ENCODE measurements at places on chromosomes 4 and X.
A peak's percentile ranks its signal among the peaks of the same experiment; 100 is the strongest.

DNA sequence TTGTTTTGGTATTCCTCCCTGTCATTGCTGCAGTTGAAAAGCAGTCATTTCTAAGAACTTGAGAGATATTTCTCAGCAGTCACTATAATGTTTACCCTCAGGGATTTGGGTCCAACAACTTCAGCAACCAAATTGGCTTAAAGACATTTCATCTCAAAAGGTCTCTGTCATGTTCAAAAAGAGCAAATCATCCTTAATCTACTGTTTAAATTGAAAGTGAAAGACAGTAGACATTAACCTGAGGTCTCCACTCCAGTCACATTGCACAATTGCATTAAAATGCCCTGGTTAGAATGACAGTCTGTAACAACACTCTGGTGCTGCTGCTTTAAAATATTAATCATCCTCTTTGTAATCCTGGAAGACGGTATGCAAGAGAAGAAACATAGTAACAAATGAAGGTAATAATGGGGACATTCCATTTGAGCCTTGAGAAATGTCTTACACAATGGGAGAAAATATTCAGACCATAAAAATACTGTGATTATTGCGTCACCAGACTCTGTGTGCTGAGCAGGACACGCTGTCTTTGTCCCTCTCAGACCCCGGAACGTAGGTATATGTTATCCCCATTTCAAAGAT is 90.2 kb upstream of the UNC5C start:
- H3K27me3 ChIP-seq = no peaks in the 10 kb centered on the region
- H3K4me1 ChIP-seq = no peaks in the 10 kb centered on the region
- no peaks in the 10 kb centered on the region for H3K36me3 ChIP-seq
- no peak for DNase-seq

GRCh38 chr4:123415977-123416376 is 19.4 kb downstream of the SPRY1 start:
- H3K4me3 ChIP-seq = peak overlapping the region; percentile 9
- peak overlapping the region; percentile 93 for H3K27ac ChIP-seq
- DNase-seq = peak; percentile 68
- peaks cover 86% of the 10 kb centered on the region for H3K4me1 ChIP-seq
- H3K36me3 ChIP-seq = peaks cover 2% of the 10 kb centered on the region

GRCh38 chrX:3076416-3076991 is 35.2 kb downstream of the ARSF start:
- H3K27me3 ChIP-seq = peaks cover 3% of the 10 kb centered on the region
- no peak for DNase-seq
- H3K4me3 ChIP-seq = no peak overlapping the region
- no peaks in the 10 kb centered on the region for H3K4me1 ChIP-seq
- H3K36me3 ChIP-seq = no peaks in the 10 kb centered on the region
- H3K27ac ChIP-seq = no peak overlapping the region

- no peak for DNase-seq
- no peaks in the 10 kb centered on the region for H3K4me1 ChIP-seq
- no peak overlapping the region for H3K27ac ChIP-seq
- H3K4me3 ChIP-seq = no peak overlapping the region
These were observed 275.4 kb upstream of the MAOA start for GRCh38 chrX:43380704-43381103.

DNA sequence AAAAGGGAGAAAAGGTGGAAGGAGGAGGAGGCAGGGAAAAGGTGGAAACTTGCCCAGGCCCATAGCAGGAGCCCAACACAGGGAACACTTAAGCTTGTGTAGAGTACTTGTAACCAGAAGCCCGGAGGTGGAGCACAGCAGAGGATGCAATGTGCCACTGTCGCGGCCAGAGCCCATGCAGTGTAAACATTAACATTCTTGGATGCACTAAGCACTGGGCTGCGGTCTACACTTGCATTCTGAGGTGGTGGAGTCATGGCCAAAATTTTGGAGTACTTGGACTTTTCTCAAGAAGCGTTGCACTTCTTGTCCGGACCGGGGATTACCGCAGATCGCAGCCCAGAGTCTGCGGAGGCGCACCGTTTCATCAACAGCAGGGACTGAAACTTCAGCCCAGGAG is 4.5 kb upstream of the RHOXF1 start:
- H3K27ac ChIP-seq = no peak overlapping the region
- no peaks in the 10 kb centered on the region for H3K27me3 ChIP-seq
- no peaks in the 10 kb centered on the region for H3K4me1 ChIP-seq
- no peaks in the 10 kb centered on the region for H3K36me3 ChIP-seq

DNA sequence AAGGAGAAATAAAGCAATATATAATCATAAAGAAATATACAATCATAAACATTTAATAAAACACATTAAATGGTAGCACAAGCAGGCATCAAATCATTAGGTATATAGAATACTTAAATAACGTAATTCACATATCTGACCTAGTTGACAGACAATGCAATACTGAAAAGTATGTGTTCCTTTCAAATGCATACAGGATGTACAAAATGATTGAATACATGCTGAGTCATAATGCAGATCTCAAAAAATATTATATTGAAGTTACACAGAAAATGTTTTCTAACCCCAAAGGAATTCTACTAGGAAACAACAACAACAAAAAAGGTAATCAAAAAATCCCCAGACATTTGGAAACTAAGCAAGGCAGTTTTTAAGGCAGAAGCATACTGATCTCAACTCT is 1072.0 kb upstream of the INTU start:
- H3K27ac ChIP-seq = no peak overlapping the region
- no peak for DNase-seq
- H3K4me1 ChIP-seq = no peaks in the 10 kb centered on the region
- no peaks in the 10 kb centered on the region for H3K27me3 ChIP-seq
- no peak overlapping the region for H3K4me3 ChIP-seq

DNA sequence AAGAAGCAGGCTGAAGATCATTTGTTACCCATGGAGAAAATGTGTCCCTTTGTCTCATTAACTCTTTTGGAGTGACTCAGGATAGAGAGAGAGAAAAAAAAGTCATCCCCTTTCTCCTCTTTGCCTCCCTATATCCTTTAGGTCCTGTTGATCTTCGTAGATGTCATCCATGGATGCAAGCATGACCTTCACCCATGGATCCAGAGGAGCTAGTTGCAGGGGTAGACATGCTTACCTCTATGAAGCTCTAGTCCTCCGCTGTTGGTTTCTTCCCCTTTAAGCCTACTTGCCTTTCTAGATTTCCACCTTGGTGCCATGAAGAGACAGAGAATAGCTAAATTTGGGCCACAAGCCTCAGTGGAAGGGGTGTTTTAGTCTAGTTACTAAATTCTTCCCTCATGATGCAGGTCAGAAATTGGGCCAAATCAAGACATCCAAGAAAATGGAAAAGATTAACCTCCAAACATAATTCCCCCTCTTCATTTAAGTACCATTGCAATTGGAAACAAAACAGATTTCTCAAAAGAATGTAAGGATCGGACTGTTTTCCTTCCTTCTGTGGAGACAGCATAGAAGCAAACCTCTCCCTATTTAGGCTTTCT is 178.4 kb downstream of the TECRL start:
- no peak overlapping the region for H3K27ac ChIP-seq
- no peak for DNase-seq
- H3K4me1 ChIP-seq = no peaks in the 10 kb centered on the region
- no peak overlapping the region for H3K4me3 ChIP-seq

DNA sequence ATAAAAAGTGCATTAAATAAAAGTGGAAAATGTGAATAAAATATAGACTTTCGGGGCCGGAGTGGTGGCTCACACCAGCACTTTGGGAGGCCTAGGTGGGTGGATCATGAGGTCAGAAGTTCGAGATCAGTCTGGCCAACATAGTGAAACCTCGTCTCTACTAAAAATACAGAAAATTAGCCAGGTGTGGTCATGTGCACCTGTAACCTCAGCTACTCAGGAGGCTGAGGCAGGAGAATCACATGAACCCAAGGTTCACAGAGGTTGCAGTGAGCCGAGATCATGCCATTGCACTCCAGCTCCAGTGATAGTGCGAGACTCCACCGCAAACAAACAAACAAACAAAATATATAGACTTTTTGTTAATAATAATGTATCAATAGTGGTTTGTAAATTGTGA is 293.6 kb upstream of the TRAM1L1 start:
- no peaks in the 10 kb centered on the region for H3K4me1 ChIP-seq
- no peak overlapping the region for H3K4me3 ChIP-seq
- no peaks in the 10 kb centered on the region for H3K27me3 ChIP-seq
- H3K27ac ChIP-seq = no peak overlapping the region
- no peaks in the 10 kb centered on the region for H3K36me3 ChIP-seq

GRCh38 chrX:153969125-153969903 is 2.3 kb downstream of the HCFC1 start:
- peak overlapping the region; percentile 56 for H3K27ac ChIP-seq
- H3K4me3 ChIP-seq = peak overlapping the region; percentile 99
- DNase-seq = no peak
- peaks cover 21% of the 10 kb centered on the region for H3K36me3 ChIP-seq
- no peaks in the 10 kb centered on the region for H3K27me3 ChIP-seq
- peaks cover 46% of the 10 kb centered on the region for H3K4me1 ChIP-seq

GRCh38 chr4:7255488-7255881 is 63.1 kb downstream of the SORCS2 start:
- no peak overlapping the region for H3K27ac ChIP-seq
- H3K4me3 ChIP-seq = no peak overlapping the region
- H3K27me3 ChIP-seq = peaks cover 3% of the 10 kb centered on the region
- no peak for DNase-seq
- no peaks in the 10 kb centered on the region for H3K4me1 ChIP-seq
- H3K36me3 ChIP-seq = no peaks in the 10 kb centered on the region

GRCh38 chr4:1285151-1285789 is 4.4 kb upstream of the MAEA start:
- peaks cover 9% of the 10 kb centered on the region for H3K4me1 ChIP-seq
- no peak overlapping the region for H3K27ac ChIP-seq
- no peak for DNase-seq
- no peak overlapping the region for H3K4me3 ChIP-seq
- no peaks in the 10 kb centered on the region for H3K27me3 ChIP-seq
- peaks cover 2% of the 10 kb centered on the region for H3K36me3 ChIP-seq

GRCh38 chrX:39614680-39614998 is 483.1 kb downstream of the BCOR start:
- peak overlapping the region; percentile 81 for H3K4me3 ChIP-seq
- peaks cover 4% of the 10 kb centered on the region for H3K27me3 ChIP-seq
- no peak for DNase-seq
- H3K4me1 ChIP-seq = peaks cover 40% of the 10 kb centered on the region
- peak overlapping the region; percentile 96 for H3K27ac ChIP-seq
